Hematopoietic multipotent progenitor cell treated with erythropoietin and hydrocortisone succinate and interleukin-3 and kit ligand, for 4 days (in vitro differentiated cells): ENCODE measurements at places on chromosomes 4 and X.

- DNase-seq, result no peak
Observed at GRCh38 chr4:4855301-4856070, 4.0 kb upstream of the MSX1 start.

DNA sequence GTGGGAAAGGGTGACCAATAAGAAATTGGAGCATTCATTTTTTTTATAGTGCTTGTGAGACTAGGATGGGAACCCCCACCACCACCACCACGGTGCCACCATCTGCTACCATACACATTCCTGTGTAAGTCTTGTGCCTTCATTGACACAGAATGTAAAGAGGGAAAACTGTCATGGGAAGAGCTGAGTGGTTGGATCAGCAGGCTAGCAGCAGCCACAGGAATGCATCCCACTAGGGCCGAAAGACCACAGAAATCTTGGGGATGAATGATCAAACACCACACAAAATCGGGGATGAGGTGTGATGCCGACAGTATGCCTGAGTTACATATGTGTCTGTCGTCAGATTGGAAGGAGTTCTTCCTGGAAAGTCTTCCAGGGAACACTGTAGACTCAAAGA, 69.2 kb downstream of the SRPX start:
- DNase-seq, result no peak

- DNase-seq, result no peak
Observed at GRCh38 chrX:38864165-38864564, 62.9 kb downstream of the MID1IP1 start.

DNA sequence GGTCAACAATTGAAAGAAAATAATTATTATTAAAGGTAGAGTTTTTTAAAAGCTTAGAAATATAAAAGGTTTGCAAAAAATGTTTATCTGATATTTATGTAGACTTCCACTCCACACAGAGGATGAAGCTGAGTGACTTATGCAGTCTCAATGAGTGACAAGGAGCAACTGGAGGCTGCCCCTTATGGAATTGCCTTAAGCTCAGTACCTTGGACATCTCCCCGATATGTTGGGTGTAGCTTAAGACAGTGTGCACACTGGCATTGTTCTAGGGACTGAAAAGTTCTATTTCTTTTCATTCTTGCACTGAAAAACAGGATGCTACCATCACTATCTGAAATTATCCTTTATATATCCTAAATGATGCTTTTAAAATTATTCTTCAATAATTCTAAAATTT, 292.1 kb downstream of the PRDM5 start:
- no peak for DNase-seq

GRCh38 chr4:37604461-37604860, 81.7 kb downstream of the RELL1 start:
- DNase-seq, result no peak

DNA sequence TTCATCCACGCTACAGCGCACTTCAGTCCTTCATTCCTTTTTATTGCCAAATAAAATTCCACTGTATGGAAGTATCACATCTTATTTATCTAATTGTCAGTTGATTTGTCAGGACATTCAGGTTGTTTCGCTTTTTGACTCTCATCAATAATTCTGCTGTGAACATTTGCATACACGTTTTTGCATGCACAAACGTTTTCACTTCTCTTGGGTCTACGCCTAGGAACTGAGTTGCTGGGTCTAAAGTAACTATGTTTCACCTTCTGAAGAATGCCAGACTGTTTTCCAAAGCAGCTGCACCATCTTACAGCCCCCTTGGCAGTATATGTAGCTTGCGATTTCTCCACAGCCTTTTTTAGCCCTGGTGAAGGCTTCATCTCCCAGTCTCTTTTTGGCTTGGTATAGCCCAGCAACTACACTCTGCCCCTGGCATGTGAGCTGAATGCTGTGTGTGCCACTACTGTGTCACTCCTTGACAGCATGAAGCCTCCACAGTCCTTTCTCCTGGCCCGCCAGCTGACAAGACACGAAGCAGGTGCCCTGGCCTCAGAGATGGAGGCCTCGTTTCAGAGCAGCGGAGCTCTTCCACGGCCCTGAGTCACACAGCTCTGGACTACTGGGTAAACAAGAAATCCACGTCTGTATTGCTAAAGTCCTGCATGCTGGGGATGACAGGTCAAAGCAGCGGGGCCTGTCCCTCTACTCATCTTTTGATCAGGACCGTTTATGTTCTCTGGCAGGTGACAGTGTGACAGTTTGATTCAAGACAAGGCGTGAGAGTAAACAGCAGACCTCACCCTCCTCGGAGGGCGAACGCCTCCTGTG, 75.5 kb downstream of the NSUN7 start:
- DNase-seq, result no peak

GRCh38 chr4:77880784-77881183, 18.2 kb downstream of the MRPL1 start:
- no peak for DNase-seq

- no peak for DNase-seq
Observed at GRCh38 chr4:131603705-131604104, 1545.4 kb upstream of the PCDH10 start.

DNA sequence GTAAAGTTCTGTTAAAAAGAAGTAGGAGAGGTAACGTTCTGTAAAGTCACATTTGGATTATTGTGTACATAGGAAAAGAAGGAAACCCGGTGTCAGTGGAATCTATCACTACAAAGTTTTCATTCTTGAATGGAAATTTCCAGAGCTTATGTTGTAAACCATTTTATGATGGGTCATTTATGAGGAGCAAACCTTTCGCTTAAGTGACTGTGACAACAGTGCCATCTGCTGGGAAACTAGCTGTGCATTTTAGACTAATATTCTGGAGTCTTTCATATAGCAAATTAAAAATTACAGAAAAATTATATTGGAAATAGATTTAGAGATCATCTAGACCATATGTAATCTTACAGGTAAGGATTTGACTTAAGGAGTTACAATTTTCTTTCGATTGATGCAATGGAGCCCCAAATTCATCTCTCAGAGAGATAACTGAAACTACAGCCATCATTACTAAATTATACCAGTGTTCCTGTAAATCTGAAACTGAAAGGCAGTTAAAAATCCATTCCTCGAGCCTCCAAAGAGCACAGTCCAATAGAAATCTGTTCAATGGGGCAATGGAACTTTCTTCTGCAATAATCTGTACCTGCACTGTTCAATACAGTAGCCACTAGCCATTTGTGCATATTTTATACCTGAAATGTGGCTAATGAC, 26.9 kb downstream of the ASB9 start:
- DNase-seq, result peak; percentile 65

- no peak for DNase-seq
Observed at GRCh38 chr4:182063651-182064050, 179.6 kb upstream of the TENM3 start.

DNA sequence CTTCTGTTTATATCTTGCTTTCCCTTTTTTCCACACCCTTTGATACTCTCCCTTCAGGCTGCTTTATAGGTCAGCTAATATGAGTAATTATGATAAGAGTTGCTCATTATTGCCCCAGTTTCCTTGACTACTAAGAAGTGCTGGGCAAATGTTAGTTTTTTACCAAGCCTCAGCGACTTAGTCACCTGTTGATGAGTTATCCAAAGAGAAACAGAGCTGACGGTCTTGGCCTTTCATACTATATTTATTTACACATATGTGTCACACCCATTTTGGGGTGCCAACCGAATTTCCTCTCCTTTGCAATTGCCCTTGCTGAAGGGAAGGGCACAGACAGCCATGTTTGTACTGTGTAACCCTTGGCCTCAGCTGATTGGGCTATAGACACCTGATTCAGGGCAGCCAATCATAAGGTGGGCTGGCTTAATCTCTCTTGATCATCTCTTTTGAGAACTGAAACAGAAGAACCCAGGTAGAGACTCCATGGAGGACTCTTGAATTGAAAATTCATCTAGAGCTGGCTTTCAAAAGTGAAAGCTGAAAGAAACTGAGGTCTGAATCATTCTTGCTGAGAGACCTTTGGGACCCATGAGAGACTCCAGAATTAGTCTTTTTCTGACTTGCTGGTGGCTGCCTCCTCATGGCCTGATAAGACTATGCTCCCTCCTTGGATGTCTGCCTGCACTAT, 111.7 kb upstream of the RPS6KA3 start:
- DNase-seq, result no peak

DNA sequence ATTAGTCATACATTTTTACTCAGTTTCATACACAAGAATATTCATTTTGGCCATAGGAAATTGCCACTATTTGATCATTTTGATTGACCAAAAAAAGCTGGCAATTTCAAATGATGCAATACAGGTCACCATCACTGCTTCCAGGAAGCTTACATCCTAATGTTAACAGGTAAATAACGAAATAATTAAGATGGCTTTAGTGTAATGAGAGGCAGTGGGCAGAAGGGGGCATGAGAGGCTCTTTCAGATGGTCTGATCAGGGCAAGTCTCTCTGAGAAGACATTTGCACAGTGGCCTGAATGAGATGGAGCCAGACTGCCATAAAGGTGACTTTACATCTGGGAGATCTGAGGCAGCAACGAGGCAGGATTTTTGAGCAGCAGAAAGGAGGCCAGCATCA, 170.7 kb downstream of the SLIT2 start:
- DNase-seq, result peak; percentile 71

- no peak for DNase-seq
Observed at GRCh38 chrX:16778545-16778944, 7.7 kb upstream of the TXLNG start.

GRCh38 chr4:29467044-29467717, 1253.0 kb upstream of the PCDH7 start:
- no peak for DNase-seq

DNA sequence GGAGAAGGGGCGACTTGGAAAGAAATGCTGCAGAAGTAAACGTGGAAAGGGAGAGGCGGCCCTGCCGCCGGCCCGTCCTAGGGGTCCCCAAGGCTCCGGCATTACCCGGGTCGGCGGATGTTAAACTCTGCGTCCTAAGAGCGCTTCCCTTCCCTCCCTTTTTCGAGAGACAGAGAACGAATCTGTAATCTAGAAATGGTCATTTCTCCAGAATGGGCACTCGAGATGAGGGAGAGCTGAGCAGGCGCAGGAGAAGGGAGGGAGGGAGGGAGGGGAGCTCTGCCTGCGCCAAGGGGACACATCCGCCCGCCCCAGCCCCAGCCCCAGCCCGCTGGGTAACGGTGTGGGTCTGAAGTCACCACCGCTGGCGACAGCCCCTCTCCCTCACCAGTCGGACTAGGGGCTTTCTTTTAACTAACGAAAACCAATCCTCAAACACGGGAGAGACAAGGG, 1.7 kb downstream of the HCFC1 start:
- no peak for DNase-seq

DNA sequence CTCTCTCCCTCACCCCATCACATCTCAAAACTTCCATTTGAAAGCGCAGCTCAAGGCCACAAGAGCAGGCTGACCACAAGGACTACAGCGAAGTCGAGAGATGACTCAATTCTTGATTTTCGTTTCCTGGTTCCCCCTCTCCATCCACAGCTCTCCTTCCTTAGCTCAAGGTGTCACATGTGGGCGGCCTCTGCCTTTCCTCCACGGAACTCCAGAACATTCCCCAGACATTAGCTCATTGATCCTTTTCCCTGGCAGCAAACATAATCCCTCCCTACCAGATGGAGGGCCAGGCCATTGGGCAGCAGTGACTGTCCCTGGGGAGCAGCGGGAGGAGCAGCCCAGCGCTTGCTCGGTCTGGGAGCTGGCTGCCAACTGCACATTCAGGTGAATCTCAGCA, 56.3 kb downstream of the CCDC149 start:
- DNase-seq, result no peak

DNA sequence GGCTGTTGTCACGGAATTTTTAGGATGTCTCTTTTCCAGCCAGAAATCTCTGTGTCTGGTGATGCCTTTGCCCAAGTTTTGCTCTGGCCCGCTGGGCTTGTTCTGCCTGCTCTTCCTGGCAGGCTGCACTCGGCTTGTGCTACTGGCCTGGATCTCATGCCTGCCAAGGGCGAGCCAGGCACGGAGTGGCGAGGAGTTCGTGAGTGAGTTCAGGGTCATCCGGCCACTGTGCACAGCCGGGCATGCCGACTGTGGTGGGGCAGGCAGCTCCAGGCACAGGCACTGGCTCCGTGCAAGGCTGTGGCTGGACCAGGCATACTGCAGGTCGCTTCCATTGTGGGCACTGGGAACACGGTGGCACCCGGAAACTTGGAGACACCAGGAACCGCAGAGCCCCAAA, 129.1 kb downstream of the ARHGAP10 start:
- DNase-seq, result no peak

- no peak for DNase-seq
Observed at GRCh38 chr4:116122124-116122523, 963.3 kb downstream of the TRAM1L1 start.

GRCh38 chr4:48944756-48945241, 38.2 kb upstream of the OCIAD2 start:
- peak; percentile 54 for DNase-seq

DNA sequence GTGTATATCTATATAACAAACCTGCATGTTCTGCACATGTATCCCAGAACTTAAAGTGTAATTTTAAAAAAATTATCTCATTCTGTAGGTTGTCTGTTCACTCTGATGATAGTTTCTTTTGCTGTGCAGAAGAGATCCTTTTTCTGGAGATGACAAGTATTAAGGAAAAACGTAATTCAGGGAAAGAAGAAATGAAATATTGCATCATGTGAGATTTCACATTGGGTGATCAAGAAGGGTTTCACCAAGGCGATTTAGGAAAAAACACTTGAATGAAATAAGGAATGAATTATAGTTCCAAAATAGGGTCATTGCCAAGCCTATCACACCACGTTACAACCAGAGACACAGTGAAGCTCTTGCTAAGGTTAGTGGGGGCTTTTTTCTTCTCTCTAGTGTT, 227.9 kb downstream of the HNRNPD start:
- no peak for DNase-seq

- DNase-seq, result no peak
Observed at GRCh38 chrX:40424259-40424658, 156.5 kb upstream of the ATP6AP2 start.

DNA sequence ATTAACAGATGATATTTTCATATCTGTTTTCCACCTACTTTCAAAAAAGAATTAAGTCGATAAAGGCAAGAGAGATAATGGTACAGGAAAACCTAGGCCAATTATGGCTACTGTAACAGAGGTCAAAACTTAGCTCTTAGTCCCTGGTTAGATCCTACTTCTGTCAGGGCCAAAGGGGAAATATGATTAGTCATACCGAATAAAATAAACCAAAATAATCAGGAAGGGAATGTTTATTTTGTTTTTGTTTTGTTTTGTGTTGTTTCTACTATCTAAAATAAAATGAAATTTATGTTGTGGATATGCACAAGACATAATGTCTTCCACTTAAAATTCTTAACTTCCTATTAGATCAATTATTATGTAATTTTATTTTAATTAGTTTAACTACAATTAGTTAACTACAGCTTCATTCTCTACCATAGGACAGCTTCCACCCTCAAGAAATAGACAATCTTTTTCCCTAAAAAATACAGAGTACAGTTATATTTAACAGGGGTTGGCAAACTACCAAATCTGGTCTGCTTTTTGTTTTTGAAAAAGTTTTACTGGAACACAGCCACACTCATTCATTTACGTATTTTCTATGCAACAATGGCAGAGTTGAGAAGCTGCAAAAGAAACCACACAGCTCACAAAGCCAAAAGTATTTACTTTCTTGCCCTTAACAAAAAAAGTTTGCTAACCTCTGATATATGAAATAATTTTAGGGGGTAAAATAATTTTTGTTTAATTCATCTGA, 25.4 kb downstream of the TMEM47 start:
- no peak for DNase-seq

GRCh38 chrX:42824541-42824940, 46.6 kb upstream of the PPP1R2C start:
- DNase-seq, result no peak
